ENCODE measurements at places on chromosomes 13 and 19. TPM values are rescaled to one million over a fixed set of nuclear protein-coding genes. Genes with fewer than 3 reads are reported as not detected.

Gene NEK5
- 0.12 TPM for polyA plus RNA-seq

Gene TTC9B
- 0.24 TPM for polyA plus RNA-seq

Gene ZNF580
- 25.4 TPM for polyA plus RNA-seq

Gene MBOAT7
- 85.5 TPM for polyA plus RNA-seq

Gene N4BP2L1
- 1.3 TPM for polyA plus RNA-seq

Gene CATSPERD
- polyA plus RNA-seq = not detected

Gene FRY
- 4.0 TPM for polyA plus RNA-seq

Gene CADM4
- polyA plus RNA-seq = 13.5 TPM

Gene PSPN
- polyA plus RNA-seq = 1.0 TPM
